ENCODE measurements at places on chromosomes 4 and X.

DNA sequence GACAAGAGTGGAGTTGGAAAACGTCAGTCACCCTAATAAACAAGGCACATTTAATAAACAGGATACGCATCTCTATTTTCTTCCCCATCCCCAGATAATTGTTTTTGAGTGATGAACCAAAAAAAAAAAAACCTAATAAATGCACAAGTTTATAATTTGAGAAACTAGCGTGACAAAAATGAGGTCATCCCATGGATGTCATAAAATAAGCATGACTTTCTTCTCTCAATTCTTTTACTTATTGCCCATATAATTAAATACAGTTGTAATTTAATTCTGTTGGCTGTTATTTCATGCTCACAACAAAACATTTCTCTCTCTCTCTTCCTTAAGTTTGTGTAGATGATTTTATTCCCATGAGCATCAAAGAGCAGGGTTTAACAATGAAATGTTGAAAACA, 20.7 kb downstream of the PRKG2 start:
- DNase-seq: no peak

GRCh38 chr4:159566786-159567185, 463.9 kb downstream of the RAPGEF2 start:
- no peak for DNase-seq

DNA sequence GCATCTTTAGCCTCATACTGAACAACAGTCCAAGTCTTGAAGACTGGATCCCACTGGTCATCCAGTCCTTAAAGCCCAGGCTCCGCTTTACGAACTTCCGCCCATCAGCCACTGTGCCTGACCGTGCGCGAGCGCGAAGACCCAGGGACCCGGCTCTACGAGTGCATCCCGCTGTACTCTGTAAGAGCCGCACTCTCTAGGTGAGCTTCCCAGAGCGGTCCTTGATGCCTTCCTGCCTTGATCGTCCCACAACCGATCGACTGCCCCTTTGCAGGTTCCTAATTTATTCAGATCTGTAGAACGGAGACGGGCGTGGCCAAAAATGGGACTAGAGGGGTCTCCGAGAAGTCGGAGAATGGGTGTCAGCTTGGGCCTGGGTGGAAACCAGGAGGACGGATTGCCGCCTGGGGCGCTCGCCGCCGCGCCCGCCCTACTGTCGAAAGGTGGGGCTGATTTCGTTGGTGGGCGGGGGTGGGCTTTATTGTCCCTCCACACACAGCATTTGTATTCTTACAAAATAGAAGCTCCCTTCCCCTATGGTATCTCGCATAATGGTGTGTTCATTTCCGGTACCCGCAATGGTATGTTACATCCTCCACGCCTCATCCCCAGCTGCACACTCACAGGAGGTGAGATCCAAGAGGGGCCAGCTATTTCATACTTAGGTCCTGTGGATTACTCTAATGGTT, 42.3 kb upstream of the FAM156A start:
- no peak for DNase-seq

GRCh38 chrX:112967903-112968302, 127.3 kb upstream of the AMOT start:
- no peak for DNase-seq

DNA sequence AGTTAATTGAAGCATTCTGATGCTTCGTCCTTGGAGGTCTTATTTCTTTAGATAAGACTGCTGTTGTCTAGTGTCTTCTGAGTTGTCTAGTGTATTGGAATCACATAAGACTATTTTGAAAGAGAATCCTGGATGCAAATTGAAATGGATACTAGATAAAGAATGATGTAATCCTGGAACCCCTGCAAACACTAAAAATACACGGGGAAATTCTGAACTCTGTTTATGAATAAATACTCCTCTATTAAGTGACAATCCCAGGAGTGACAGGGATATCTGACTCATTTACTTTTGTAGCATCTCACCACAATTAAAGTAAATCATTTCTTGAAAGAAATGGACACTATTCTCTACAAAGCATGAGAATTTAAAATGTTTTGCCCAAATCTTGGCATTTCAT, 968 bp downstream of the ASB11 start:
- no peak for DNase-seq

- peak; percentile 88 for DNase-seq
These were observed 102.5 kb downstream of the ZNF518B start for GRCh38 chr4:10354746-10355145.

DNA sequence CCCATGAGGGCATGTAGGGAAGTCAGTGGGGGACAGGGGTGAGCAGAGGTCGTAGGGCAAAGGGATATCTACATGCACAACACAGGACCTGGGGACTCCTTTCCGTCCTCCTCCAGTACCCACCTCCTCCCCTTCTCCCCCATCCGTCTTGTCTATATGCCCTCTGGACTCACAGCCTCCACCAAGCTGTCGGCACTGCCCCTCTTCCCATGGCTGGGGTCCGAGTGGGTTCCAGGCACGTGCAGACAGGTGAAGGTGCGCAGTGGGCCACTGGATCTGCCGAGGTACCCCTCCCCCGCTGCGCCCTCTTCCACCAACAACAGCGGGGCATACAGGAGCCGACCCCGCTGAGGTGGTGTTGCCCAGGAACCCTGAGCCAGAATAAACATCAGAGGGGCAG, 5.5 kb upstream of the SYP start:
- DNase-seq: no peak

GRCh38 chr4:54675721-54676461, 18.1 kb downstream of the KIT start:
- DNase-seq: no peak

- DNase-seq: no peak
These were observed 68.4 kb downstream of the PSAPL1 start for GRCh38 chr4:7366180-7366945.

DNA sequence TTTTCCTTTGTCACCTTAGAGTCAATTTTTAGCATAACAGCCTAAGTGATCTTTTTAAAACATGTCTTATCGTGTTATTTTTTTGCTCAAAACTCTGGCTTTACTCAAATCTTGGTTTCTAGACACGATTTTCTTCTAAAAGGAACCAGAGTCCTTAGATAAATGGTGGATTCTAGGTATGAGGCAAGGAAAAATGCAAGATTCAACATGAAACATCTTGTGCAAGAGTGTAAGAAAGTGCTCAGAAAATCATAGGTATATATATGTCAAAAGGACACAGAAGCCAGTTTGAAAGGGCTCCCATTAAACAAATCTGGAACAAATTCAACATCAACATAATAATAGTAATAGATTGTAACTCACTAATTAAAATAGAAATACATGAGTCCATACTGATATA, 8.1 kb upstream of the ADGRG4 start:
- no peak for DNase-seq

DNA sequence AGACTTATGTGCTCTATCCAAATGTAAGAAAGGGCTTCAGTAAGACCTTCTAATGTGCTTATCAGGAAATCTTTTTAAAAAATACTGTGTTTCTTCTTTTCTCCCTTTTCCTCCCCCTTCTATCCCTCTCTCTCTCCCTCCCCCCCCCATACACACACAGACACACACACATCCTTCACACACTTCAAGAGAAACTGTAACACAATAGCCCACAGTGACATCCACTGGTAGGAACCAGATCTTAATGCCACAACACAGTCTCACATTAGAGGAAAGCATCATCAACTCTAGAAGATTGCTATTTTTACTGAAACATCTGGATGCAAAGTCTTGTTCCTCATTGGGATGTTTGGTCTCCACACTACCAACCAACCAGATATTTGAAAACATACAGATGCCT, 4.6 kb downstream of the PCDH19 start:
- DNase-seq: no peak

GRCh38 chr4:54322818-54323417, 93.8 kb downstream of the PDGFRA start:
- peak; percentile 73 for DNase-seq

DNA sequence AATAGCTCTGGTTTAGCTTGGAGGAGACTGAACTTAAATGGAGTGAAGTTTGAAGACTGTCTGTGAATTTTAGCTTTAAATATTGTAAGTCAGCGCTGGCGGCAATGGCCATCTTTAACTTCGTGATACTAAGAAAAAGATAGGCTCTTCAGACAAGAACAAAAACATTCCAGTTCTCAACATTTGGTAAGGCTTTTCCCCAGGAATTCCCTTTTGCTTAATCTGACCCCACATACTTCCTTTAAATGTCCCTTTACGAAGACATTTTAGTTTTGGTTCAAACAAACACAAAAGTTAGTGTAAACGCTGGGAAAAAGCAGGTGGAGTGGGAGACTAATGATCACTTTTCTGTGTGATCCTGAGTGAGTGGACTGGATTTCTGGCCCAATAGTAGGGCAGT, 106.2 kb downstream of the MAML3 start:
- DNase-seq: no peak

DNA sequence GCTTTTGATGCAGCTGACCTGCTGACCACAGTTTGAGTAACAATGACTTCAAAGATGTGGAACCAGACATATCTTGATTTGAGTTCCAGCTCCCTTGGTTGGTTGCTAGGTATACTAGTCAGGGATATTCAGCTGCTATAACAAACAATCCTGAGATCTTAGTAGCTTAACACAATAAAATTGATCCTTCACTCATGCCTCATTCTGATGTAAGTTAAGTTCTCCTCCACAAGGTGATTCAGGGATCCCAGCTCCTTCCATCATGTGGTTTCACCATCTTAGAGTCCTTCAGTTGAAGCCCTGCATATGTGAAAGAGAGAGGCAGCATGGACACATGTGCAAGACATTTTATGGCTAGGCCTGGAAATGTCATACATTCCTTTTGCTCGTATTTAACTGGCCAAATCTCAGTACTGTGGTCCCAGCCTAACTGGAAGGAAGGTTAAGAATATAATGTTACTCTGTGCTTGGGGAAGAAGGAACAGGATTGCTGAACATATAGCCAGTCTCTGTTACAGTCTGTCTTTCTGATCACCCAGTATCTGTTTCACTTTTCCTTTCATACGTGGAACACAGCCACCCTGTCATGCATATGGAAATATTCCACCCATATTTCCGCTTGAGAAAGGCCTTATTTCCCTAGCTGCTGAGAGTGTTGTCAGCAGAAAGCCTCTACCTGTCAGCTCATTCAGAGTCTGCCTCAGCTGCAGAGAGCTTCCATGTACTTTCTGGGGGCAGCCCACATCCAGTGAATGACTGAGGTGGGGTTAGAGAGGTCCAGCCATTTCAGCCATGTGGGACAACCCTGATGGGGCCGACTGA, 7.1 kb downstream of the SMIM9 start:
- DNase-seq: no peak

DNA sequence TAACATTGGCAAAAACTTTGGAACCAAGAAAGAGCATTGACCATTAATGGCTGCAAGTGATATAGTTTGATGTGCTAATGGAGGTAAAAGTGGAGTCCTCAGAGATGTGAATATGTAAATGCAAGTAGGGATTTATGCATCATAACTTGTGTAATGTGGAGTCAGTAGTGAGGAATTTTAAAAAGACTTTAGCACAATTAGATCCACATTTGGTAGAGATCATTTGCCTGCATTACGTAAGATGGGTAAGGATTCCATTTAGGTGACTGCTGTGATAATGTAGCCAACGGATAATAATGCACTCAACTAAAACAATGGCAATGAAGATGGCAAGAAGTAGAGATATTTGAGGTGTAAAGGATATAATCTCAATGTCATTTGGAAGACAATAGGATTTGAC, 1128.4 kb downstream of the ADGRL3 start:
- no peak for DNase-seq

- DNase-seq: peak; percentile 28
These were observed 7.4 kb upstream of the NFKB1 start for GRCh38 chr4:102493794-102494193.

DNA sequence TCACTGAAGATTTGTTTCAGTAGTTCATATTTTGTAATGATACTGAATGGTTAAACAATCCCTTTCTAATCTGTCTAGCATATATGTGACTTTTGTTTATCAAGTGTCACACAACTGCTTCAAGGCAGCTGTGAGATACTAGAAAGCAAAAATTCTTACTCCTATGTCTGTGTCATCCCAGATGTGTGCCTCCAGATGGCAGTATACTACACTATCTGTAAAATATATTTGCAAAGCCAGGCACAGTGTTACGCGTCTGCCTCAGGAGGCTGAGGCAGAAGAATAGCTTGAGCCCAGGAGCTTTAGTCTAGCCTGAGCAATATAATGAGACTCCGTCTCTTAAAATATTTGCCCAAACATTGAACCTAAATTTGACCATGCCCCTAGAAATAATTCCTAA, 4.0 kb downstream of the NUDT10 start:
- DNase-seq: no peak

- DNase-seq: no peak
These were observed 126.0 kb downstream of the FNIP2 start for GRCh38 chr4:158894826-158895225.

DNA sequence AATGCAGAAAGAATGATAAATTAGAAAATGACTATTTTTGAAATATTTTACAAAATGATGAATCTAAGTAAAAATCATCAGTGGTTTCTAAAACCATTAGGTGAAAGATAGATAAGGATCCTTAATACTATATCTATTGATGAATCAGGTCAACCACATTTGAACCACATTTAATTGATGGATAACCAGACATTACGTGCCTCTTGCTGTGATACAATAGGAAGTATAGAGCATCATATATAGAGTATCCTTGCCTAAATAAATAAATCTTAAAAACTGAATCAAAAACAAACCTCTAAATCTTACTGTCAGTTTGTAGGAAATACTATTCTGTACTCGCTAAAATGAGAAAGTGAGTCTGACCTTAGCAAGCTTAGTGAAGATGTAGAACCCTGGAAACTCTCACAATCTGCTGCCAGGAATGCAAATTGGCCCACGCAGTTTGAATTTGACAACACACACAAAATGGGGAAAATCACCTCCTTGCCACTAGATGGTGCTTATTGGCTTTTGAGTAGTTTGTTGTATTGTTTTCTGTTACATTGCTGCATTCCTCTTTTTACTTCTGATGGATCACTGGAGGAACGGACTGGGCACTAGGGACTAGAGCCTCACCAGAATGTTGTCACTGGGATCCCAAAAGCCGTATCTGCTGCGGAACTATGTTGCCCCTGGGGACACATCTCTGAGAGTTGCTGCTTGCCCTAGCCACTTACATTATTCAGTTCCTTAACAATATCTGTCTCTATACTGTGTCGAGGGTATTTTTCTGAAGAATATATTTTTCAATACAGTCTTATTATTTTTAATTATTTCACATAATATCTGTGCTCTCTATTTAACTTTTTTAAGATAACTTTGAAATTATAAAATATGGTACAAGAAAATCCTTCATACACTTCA, 25.4 kb upstream of the SLAIN2 start:
- peak; percentile 12 for DNase-seq

- DNase-seq: no peak
These were observed 15.7 kb downstream of the RNF128 start for GRCh38 chrX:106742193-106742592.

- no peak for DNase-seq
These were observed 18.6 kb downstream of the CXCL13 start for GRCh38 chr4:77624213-77624612.
